ENCODE measurements at places on chromosomes 7 and 10.

DNA sequence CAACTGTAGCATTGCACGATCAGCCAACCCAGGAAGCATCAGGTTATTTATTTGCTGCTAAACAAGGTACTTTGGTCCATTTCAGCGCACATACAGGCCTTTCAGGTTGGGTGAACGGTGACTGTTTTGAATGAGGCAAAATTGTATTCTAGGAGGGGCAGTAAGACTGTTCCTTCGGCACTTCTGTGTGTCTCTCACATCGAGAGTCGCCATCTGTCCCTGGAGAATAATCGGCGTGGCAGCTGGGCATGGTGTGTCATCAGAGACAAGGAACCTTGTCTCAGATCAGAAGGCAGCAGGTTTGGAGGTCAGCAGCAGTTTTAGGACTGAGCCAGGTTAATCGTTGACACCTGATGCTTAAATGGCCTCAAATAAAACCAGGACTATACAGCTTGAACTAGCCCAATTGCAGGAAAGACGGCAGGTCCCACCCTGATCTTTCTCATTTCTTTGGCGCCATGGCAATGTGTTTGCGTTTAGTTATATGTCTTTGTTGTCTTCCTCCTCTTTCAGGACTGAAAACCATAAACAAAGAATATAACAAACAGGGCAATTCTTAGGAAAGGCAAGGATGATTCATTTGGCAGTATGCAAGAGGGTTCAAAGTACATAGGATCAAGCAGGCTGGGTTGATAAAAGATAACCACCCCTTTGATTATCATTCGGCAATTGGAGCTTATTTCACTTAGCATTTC, 92.0 kb upstream of the PRR15 start:
- no peak for DNase-seq

DNA sequence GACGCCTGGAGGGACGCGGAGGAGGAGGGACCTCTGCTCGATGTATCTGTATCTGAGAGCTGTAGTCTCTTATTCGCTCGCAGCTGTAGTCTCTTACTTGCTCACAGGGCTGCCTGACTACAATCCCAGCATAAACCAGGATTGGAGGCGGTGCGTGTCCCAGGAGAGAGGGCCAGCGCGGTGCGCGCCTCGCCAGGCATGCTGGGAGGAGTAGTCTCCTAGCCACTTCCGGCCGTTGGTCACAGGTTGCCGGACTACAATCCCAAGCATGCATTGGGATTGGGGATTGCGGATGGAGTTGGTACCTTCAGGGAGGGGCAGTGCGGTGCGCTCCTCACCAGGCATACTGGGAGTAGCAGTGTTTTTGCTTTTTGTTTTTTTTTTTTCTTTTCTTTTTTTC, 421.7 kb upstream of the NUPR2 start:
- DNase-seq: no peak

- DNase-seq: no peak
These were observed 32.6 kb downstream of the PIP4K2A start for GRCh38 chr10:22681783-22682183.

- no peak for DNase-seq
These were observed 20.0 kb downstream of the XPNPEP1 start for GRCh38 chr10:109902992-109903947.

DNA sequence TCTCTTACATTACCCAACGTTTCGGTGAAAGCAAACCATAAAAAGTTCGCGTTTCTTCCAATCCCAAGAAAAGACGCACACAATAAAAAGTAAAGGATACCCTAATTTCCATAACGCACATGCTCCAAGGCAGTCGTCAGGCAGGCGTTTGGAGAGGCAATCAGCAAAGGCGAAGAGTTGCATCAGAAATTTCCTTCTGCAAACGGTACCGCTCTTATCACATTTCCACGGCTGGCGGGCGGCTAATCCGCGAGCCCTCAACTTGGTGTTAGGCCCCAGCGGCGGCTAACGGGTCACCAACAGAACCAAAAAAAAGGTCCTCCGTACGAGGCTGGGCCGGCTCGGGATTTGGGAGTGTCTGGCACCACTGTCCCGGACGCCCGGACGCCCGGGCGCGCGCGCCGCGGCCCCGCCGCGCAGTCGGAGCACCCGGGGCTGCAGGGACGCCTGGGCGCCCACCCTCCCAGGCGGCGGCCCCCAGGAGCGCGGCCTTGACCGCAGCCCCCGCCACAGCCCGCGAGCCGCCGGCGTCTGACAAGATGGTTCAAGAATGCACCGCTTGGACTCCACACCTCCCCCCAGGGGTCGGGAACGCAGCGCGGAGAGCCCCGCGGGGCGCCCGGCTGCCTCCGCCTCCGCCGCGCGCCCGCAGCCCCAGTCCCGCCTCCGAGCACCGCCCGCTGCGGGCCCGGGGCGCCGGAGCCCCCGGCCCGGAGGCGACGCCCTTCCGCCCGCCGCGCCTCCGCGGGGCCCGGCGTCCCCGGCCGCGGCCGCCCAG, 9.8 kb upstream of the GRB10 start:
- no peak for DNase-seq

Measured in stimulated activated CD8-positive, alpha-beta memory T cell treated with anti-CD3 and anti-CD28 coated beads, Interleukin-15, amount 100 ng/mL, for 48 hours (primary cell).